ENCODE measurements at places on chromosomes 5 and 9.

DNA sequence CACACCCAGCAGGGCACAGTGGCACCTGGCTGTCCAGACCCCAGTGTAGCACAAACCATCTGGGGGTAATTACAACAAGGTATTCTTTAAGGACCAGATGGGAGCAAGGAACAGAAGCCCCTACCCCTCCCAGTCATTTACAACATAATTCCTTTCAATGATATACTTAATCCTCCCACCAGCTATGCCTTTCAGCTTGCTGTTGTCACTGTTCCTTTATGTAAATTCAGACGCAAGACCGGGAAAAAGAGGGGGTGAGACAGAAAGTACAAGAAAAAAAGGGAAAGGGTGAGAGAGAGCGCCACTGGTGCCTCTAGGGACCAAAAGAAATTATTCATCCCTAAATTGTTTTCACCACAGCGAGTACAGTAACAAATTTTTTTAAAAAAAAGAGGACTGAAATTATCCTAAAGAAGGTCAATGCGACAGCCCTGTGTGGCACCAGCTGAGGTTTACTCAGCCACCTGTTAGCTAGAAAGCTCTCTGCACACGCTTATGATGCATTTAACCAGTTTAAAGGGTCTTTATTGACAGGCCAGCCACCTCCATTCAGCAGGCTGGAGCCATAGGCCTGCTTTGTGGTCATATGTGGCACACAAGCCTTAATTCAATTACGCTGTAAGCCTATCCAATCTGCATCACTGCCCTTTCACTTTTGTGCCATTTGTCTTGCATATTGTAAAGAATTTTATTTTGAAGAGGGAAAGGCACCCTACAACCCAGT is 210.2 kb upstream of the ISL1 start:
- peak; percentile 93 for DNase-seq

- no peak for DNase-seq
Observed at GRCh38 chr9:37914154-37914551, 10.2 kb upstream of the SLC25A51 start.

GRCh38 chr5:150124111-150124557 is 31.5 kb downstream of the PDGFRB start:
- DNase-seq = no peak

DNA sequence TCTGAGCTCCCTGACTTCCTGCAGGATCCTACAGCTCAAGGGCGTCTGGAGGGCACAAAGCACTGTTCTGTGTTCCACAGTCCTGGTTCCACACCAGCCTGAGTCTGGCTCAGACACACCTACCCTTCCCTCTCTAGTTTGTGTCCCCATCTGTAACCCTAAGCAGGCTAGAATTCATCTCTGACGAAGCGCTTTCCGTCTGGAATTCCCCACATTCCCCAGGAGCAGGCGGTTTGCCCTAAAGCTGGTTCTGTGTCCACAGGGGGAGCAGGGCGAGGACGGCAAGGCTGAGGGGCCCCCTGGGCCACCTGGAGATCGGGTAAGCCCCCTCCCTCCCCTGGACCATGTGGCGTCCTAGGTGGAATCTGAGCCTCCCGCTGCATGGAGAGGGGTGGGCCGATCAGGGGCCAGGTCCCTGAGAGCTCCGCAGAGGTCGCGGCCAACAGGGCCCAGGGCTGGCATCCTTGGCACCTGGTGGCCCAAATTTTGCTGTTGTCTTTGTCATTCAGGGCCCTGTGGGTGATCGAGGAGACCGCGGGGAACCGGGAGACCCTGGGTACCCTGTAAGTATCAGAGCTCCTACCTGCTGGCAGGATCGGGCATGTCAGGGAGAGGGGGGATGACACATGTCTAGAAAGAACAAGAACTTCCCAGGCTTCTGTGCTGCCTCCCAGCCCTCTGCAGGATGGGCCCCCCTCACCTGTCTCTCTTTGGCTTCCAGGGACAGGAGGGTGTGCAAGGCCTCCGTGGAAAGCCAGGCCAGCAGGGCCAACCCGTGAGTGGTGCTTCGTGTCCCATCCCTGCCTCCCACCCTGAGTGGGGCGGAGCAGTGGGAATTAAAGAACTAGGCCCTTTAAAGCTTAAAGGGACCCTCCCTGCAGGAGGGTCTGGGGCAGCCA is 34.5 kb upstream of the ORM1 start:
- DNase-seq = no peak

DNA sequence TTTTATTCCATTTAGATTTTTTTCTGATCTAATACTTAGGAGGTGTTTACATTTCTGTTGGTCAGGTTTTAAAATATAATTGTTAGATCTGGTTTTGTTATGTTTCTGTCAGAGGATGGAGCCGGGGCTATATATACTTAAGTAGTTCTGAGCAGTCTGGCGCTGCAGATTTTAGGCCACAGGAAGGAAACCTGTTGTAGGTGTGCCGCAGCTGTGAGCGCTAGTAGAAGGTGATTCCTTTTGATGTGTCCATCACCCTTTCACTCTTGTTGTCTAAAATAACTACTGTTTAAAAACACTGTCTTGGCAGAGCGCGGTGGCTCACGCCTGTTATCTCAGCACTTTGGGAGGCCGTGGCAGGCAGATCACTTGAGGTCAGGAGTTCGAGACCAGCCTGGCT is 17.0 kb downstream of the ZBTB34 start:
- DNase-seq = no peak

DNA sequence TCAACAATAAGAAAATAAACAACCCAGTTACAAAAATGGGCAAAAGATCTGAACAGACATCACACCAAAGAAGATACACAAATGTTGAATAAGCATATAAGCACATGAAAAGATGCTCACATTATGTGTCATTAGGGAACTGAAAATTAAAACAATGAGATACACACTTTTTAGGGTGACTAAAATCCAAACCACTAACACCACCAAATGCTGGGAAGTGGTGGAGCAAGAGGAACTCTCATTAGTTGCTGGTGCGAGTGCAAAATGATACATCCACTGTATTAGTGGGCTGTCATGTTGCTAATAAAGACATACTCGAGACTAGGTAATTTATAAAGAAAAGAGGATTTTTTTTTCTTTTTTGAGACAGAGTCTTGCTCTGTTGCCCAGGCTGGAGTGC is 329.1 kb downstream of the TMEM38B start:
- no peak for DNase-seq

DNA sequence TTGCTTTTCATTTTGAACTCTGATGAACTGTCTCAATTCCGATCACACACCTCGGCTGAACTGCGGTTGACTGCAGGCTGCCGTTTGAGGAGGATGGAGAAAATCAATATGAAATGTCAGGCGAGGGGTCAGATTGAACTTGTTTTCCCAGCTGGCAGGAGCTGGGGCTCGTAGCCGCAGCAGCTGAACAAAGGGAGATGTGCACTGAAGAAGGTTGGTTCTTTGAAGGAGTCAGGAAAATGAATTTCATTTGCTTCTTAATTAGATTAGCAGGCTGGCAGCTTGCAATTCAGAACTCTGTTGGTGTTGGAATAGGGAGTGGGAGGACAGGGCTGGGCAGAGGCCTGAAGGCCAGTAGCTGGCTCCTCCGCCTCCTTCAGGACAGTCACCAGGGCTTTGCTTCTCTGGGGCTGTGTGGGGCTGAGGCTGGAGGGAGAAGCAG is 117.4 kb upstream of the GPR151 start:
- peak; percentile 86 for DNase-seq

GRCh38 chr5:117236941-117237340 is 662.3 kb upstream of the SEMA6A start:
- DNase-seq = no peak

DNA sequence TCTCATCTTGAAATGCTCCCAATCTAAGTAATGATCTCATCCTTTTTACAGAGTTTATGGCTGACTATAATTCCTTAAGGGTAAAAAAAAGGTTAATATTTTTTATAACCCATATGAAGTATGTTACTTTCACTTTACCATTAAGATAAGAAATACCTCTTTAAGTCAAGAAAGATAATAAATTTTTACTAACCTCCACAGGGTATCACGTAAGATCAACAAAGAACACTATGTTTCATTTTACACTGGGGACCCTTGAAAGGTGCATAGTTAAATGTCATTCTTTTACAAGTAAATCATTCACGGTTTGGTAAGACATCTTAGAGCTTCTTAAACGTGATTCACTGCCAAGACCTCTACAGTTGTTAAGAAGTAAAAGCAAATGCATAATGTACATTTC is 472.7 kb upstream of the CDH9 start:
- no peak for DNase-seq

DNA sequence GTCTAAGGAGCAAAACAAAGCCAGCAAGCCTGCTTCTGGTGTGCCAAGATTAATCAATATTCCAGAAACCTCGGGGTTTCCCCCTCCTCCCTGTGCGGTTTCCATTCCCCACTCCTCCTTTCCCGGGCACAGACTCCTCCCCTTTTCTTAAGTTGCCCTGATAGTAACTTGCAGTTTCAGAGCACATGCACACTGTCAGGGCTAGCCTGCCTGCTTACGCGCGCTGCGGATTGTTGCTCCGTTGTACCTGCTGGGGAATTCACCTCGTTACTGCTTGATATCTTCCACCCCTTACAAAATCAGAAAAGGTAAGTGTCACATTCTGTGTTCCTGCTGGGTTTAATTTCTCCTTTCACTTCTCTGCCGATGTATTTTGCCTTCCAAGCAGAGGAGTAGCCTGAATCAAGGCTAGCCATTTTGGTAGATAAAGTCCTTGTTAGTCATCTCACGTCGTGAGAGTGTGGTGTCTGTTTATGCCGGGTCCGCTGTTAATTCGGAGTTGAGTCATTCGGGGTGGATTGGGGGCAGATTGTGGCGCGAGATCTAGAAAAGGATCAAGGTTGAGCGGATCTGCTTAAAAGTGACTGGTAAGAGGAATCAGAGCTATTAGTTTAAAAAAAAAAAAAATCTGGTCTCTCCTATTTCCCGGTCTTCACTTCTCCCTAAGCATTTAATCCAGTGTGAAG is at the start of gene SLC1A3:
TSS of gene SLC1A3 (plus strand) at position 179 of the 686 bp plus-strand sequence. CDS start 1,818 bp downstream, outside the sequence.
- no peak for DNase-seq

DNA sequence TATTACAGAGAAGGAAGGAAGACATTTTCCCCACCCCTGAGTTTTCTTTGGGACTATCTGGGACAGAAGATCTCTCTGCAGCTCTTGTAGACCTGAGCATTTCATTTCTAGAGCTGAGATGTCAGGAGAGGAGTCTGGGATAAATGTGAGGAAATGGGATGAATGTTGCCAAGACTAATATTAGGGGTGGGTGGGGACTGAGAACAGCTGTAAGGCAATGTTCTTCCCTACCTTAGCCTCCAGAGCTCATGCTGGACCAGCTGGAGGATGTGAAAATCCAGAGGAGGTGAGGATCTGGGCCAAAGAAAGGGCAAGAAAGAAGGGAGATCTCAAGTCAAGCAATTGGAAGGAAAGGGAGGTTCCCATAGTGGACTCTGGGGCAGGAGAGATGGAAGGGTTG is 23.1 kb upstream of the FOXD1 start:
- DNase-seq = no peak

DNA sequence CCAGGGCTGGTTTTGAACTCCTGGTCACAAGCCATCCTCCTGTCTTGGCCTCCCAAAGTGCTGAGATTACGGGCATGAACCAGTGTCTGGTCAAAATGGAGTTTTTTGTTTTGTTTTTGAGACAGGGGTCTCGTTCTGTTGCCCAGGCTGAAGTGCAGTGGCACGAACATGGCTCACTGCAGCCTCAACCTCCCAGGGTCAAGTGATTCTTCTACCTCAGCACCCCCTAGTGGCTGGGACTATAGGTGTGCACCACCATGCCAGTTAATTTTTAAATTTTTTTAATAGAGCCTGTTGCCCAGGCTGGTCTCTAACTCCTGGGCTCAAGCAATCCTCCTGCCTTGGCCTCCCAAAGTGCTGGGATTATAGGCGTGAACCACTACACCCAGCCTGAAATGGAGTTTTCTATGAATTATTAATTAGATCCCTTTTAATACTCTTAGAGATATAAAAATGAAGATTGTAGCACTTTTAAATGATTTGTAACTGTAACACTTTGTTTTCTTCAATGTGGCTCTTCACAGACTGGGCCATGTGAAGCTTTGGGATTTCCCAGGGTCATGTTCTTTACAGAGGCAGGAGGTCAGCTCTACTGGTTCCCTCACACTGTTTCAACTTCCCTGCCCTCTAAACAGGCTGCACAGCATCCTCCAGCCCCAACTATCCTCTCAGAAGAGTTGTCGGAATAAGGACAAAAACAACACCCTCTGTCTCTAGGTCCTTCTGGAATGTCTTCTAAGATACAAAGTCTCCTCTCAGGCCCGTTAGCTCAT is 32.7 kb upstream of the SPARC start:
- DNase-seq = no peak

DNA sequence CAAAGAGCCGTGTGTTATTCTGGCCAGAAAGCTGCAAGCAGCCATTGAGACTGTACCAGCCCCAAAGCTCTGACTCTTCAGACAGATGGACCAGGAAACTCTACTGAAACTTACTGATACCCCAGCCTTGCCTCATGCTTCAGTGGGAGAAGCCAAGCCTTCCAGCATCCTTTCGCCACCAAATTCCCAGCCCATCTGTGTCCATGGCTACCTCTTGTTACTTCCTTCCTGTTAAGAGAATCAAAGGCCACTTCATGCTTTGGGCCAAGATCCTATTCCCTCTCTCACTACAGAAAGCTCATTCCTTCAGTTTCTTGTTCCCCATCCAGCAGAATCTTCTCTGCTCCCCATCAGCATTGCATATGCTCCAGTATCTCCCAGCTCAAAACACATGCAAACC is 46.9 kb upstream of the FREM1 start:
- no peak for DNase-seq

- DNase-seq = no peak
Observed at GRCh38 chr5:40404613-40405012, 275.1 kb upstream of the PTGER4 start.

DNA sequence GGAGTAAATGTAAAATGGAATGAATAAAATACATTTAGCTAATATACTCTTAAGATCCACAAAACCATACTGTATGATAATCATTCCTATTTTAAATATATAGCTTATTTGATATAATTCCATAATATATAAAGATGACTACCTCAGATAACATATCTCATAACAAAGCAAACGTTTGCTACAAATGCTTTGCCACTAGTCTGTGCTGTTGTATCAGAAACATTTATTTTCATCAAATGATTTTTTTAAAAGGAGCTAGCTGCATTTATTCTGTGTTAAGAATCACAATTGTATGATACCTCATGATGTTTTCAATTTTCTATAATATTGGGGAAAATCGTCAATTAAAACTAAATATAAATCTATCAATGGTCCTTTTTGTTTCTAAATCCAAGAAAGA is 567.2 kb downstream of the PTPRD start:
- DNase-seq = peak; percentile 55

DNA sequence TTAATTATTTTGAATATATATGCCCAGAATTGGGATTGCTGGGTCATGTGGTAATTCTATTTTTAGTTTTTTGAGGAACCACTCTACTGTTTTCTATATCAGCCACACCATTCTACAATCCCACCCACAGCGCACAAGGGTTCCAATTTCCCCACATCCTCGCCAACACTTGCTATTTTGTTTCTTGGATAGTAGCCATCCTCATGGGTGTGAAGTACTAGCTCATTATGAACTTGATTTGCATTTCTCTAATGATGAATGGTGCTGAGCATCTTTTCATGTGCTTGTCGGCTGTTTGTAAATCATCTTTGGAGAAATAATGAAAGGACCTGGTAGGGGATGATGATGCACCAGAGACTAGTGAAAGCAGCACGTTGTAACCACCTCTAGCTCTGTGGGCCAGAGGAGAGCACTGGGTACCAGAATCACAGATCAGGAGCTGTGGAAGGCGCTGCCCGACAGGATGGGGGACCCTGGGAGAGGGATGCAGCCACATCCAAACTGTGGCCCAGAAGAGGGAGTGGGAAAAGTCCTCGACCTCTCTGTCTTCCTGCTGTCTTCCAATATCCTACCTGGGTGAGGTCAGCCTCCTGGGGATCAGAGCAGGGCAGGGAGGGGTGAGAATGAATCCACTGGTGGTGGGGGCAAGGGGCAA is 155.4 kb downstream of the RGS3 start:
- no peak for DNase-seq

GRCh38 chr9:16679327-16679821 is 191.1 kb downstream of the BNC2 start:
- DNase-seq = no peak
